Mesothelial cell of epicardium (in vitro differentiated cells): ENCODE measurements at places on chromosomes 4 and X. TPM values are rescaled to one million over a fixed set of nuclear protein-coding genes. Genes with fewer than 3 reads are reported as not detected.

DNA sequence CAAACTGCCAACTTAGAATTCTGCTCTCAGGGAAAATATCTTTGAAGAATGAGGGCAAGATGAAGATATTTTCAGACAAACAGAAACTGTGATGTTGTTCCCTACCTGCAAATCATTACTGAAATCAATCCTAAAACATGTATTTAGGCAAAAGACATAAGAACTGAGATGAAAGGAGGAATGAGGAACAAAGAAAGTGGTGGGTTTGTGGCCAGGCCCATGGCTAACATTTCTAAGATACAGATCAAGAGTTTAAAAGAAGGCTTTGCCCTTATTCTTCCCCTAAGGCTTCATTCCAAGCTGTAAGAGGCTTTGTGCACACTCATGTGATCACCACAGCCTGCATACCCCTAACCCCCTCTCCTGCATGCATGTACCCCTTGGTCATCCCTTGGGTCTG is 46.5 kb downstream of the ADGRG2 start:
- no peak for DNase-seq

The PRRG3 gene
- total RNA-seq: 1.9 to 2.5 TPM (median 2.3 TPM) in 3 replicates

DNA sequence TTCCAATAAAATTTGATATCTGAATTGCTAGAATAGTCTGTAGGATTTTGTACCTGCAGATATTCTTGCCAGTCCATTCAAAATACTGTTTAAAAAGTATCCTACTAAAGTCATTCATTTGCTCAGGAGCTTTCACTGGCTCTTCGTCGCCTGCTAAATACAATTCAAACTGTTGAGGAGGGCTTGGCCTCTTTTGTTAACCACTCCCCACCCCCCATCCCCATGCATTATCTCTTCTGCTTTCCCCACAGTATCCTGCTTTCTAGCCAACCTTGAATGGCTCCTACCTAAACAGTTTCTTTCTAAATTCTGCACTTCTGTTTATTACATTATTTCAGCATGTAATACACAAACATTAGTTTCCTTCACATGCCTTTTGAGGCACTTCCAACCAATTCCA is 230.8 kb downstream of the CPE start:
- DNase-seq: no peak

DNA sequence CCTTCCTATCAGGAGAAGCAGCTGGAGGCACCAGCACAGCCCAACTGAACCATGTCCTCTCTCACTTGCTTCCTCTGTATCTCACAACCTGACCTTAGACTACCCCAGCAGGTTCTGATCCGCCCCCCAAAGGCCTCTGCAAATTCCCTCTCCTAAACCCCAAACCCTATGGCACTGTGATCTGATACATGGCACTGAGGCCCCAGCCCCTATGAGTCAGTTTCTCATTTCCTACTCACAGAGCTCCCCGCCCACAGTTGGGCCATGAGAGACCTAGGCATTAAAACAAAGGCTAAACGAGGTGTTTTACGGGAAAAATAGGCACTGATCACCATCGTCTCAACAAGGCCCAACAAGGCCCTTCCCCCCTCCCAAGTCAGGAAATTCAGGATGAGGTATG is 19.1 kb downstream of the SASH3 start:
- DNase-seq: no peak

DNA sequence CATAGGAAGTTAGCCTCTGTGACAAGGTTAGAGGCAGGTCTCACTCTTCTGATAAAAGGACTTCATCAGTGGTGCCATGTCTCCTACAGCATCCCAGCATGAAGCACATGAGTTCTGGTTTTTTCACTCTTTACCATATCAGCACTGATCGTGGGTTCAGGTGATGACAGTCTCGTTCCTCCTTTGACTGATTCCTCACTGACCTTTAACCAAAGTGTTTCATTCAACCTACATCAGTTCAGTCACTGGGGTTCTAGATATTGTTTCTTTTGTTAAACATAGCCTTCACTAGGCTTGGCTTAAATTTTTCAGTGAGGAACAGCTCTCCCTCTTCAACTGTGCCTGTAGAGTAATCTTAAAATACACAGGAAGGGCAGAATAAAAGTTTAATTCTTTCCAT is 9.6 kb upstream of the MAGEA8 start:
- no peak for DNase-seq

DNA sequence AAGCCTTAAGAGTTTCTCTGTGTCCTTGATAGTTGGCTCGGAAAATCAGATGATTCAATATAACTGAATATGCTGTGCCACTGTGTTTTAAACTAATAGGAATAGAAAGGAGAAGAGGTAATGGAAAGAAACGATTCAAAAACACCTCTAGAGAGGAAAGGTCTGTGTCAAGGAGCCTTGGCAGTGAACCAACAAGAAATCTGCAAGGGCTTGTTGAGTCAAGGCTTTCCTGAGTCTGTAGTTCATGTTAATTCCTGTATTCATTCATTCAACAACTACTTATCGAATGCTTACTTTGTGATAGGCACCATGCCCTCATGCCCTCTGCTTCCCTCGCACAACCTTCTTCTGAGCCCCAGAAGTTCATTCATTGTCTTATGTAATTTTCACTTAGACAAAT is 336.0 kb downstream of the PDHA2 start:
- no peak for DNase-seq

DNA sequence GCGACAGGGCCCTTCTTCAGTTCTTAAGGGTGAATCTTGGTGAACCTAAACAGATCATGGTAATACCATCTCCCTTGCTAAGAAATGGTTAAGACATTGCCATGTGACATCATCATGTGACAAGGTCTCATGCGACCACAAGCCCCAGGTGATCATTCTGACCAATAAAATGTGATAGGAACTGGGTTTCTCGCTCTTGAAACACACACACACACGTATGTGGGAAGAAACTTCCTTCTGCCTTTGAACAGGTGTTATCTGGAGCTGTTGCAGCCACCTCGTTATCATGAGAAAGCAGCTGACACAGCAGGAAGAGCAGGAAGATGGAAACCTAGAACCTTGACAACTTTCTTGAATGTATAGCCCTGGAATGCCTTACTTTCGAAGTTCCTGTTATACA is 10.2 kb downstream of the SOD3 start:
- no peak for DNase-seq
